Glutamatergic neuron (in vitro differentiated cells): ENCODE measurements at places on chromosomes 2 and 18. TPM values are rescaled to one million over a fixed set of nuclear protein-coding genes. Genes with fewer than 3 reads are reported as not detected.

DNA sequence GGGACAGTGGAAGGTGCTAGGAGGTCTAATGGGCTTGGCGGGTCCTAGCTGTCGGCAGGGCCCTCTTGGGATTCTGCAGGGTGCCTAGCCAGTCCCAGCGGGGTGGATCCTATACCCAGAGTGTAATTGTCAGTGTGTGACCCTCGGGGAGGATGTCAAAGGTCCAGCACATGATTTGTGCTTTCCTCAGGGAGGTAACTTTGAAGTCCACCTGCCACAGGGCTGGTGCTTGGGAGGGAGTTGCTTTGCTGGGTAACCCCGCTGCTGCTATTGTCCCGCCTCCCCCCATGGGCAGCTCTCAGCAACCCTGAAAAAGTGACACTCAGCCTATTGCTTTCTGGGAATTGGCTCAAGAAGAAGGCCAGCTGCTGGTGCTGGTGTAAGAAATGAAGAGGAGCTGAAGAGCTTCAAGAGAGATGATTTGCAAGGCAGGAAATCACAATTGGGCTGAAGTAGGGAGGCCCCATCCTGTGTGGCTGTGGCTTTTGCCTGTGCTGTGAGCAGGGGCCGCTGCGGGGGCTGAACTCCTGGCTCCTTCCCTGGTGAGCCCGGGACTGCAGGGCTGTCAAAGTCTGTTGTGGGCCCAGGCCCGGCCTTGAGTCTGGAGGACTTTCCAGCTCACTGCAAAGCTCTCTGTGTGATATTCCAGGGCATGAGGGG lies 36.4 kb downstream of the EMILIN2 start:
- H3K4me3 ChIP-seq, result no peak overlapping the region
- H3K27me3 ChIP-seq, result peaks cover 8% of the 10 kb centered on the region
- no peaks in the 10 kb centered on the region for H3K36me3 ChIP-seq
- peaks cover 7% of the 10 kb centered on the region for H3K4me1 ChIP-seq
- DNase-seq, result no peak

DNA sequence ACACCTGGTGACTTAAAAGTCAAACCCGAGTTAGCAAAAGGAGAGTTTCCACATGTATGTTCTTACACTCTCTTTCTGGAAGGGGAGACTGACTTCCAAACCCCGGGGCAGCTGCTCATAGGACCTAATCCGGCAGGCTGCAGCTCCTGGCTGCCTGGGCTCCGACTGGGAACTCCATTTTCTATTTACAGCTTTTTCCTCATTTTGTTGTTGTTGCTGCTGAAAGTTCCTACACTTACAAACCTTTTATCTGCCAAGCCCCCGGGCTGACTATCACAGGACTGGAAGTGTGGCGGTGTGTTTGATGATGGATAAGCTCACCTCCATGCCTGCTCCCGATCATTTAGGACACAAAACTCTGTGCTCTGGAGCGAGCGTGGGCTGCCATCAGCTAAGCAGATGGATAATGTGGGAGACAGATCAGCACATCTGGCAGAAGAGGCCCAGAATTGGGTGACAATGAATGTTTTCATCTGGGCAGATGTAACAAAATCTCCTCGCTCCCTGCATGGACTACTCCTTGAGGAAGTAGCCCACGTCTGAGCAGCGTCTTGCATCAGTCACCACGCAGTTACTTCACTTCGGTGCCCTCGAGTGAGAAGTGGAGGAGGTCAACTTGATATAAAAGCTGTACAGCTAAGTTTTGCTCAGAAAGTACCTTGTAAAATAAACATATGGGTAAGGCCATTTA lies 114.4 kb upstream of the COPS8 start:
- H3K27ac ChIP-seq, result peak overlapping the region; percentile 49
- H3K4me3 ChIP-seq, result no peak overlapping the region
- peaks cover 35% of the 10 kb centered on the region for H3K4me1 ChIP-seq
- peaks cover 6% of the 10 kb centered on the region for H3K36me3 ChIP-seq
- peaks cover 5% of the 10 kb centered on the region for H3K27me3 ChIP-seq
- DNase-seq, result no peak

GRCh38 chr2:44342854-44343253 lies 18.4 kb downstream of the PREPL start:
- H3K27ac ChIP-seq, result no peak overlapping the region
- no peaks in the 10 kb centered on the region for H3K4me1 ChIP-seq
- no peak for DNase-seq
- no peak overlapping the region for H3K4me3 ChIP-seq
- no peaks in the 10 kb centered on the region for H3K36me3 ChIP-seq
- no peaks in the 10 kb centered on the region for H3K27me3 ChIP-seq

- H3K27me3 ChIP-seq, result no peaks in the 10 kb centered on the region
- no peak for DNase-seq
- H3K4me1 ChIP-seq, result peaks cover 27% of the 10 kb centered on the region
- no peak overlapping the region for H3K27ac ChIP-seq
These were observed 32.4 kb downstream of the FIGN start for GRCh38 chr2:163703386-163703785.

- no peak overlapping the region for H3K4me3 ChIP-seq
- no peaks in the 10 kb centered on the region for H3K4me1 ChIP-seq
- DNase-seq, result no peak
- H3K36me3 ChIP-seq, result no peaks in the 10 kb centered on the region
These were observed 3.7 kb upstream of the SOCS6 start for GRCh38 chr18:70284976-70285620.

DNA sequence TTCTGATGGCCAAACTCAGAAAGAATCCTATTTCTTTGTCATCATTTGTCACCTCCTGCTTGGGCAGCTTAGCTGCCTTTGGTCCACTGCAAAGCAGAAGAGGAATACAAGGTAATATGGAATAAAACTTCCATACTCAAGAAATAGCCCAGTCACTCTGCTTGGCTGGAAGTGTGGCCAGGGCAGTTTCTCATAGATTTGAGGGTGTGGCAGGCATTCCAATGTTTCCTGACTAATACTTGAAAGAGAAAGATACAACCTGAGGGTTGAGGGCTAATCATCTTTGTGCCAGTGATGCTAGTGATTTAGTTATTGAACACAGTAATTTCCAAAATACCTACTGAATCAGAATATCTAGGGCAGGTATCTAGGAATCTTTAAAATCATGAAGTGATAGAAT lies 83.1 kb downstream of the FAM161A start:
- H3K4me3 ChIP-seq, result no peak overlapping the region
- H3K27me3 ChIP-seq, result no peaks in the 10 kb centered on the region
- DNase-seq, result no peak
- H3K4me1 ChIP-seq, result no peaks in the 10 kb centered on the region
- no peaks in the 10 kb centered on the region for H3K36me3 ChIP-seq

GRCh38 chr2:70790136-70790828 lies at the start of gene FIGLA:
Gene FIGLA, minus strand, starts transcription at chr2:70790643. Its CDS starts 5 bp downstream, at chr2:70790638.
- peak within 1 kb of the TSS; percentile 62 for H3K27ac ChIP-seq
- H3K4me1 ChIP-seq, result peaks cover 10% of the 10 kb centered on the region
- H3K27me3 ChIP-seq, result peaks cover 20% of the 10 kb centered on the region
- H3K36me3 ChIP-seq, result no peaks in the 10 kb centered on the region
- peak; percentile 57 for DNase-seq

Gene ARHGEF4
- 6.1 TPM for total RNA-seq

Gene ROCK1
- 59.9 TPM for total RNA-seq

Gene DUSP2
- 0.34 TPM for total RNA-seq

Gene NGEF
- total RNA-seq, result 7.2 TPM
